ENCODE measurements at places on chromosomes 13 and 19.

DNA sequence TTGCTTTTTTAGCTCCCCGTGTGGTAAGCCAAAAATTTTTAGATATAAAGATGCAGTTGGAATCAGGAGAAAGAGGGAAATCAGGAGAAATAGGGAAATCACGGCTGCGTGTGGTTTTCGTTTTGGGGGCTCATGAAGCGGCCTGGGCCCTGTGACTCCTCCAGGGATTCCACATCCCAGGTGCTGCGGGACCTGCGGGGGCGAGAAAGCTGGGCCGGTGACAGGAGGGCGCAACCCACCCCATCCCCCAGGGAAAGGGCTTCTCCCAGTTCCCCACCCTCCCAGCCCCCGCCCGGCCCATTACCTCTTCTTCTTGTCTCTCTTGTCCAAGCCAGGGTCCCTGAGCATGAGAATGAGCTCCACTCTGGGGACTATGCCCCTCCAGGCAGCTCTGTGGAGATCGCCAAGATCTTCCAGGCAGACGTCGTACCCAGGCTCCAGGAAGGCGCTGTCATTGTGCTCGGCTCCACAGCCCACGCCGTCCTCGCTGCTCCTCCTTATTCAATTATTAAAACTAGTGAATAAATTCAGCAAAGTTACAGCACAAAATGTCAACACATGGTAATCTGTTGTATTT, 111.0 kb downstream of the MRPL57 start:
- DNase-seq, result no peak

GRCh38 chr13:29991343-29991742, 140.9 kb upstream of the UBL3 start:
- DNase-seq, result no peak

GRCh38 chr19:1154731-1155351, 19.2 kb downstream of the SBNO2 start:
- no peak for DNase-seq

DNA sequence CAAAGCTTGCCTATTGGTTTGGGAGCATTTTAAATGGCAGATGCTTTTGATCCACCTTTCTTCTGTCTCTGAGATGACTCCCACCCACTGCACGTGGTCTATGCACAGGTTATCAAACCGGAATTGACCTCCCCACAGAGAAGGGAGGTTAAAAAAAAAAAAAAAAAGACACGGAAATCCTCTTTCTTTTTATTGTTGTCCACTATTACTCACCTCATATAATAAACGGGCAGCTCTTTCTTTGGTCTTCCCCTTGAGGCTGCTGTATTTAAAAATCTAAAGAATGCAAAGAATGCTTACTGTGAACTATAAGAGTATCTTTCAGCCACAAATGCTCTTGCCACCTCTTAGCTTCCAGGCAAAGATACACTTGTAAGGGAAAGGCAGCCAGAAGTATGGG, 329.7 kb downstream of the NDFIP2 start:
- no peak for DNase-seq

GRCh38 chr13:21670006-21670882, 629 bp upstream of the FGF9 start:
- peak; percentile 73 for DNase-seq

- DNase-seq, result no peak
These were observed 46.9 kb downstream of the SOX1 start for GRCh38 chr13:112113851-112114250.

DNA sequence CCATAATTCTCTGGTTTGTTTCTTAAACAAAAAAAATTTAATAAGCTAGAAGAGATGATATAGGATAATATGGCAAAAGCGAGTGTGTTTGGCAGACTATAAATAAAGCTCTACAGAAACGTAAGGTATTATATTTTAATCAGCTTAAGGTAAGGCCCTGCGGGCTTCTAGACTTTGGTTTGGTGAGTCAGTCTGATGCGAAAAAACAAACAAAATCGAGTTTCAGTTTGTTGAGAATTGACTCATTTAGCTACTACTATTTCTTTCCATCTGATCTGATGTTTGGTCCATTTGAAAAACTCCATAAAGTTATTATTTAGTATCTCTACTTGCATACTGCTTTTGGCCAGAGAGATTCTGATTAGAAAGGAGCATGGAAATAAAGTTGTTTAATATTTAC, 138.0 kb downstream of the MIPEP start:
- no peak for DNase-seq

DNA sequence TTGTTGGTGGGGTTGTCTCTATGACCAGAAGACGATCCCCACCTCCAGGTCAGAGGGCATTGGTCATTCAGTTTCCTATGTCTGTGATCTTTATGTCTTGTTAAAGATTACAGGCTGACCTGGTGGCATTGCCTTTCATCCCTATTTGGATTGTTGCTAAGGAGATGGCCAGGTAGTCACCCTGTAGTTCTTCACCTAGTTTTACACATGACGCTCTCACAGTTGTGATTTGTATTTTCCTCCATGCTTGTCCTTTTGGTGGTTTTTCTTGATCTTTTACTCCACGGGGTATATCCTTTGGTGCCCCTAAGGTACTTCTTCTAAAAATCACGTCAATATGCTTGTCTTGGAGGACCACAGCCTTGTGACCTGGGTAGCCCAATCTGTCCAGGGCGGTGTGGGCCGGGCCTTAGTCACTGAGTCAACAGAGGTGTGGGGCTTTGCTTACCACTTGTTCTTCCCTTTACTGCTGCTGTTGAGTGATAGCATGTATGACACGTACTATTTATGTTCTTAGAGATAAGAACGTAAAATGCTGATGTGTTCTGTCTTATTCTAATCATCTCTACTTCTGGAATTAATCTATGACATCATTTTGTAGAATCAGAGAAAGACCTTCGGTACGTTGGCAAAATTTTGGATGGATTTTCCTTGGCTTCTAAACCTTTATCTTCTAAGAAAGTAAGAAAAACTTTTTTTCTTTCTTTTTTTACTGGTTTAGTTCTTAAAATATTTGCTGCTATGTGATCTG, 20.1 kb downstream of the GPATCH1 start:
- no peak for DNase-seq

GRCh38 chr13:43240278-43240677, 216.9 kb downstream of the DNAJC15 start:
- no peak for DNase-seq

DNA sequence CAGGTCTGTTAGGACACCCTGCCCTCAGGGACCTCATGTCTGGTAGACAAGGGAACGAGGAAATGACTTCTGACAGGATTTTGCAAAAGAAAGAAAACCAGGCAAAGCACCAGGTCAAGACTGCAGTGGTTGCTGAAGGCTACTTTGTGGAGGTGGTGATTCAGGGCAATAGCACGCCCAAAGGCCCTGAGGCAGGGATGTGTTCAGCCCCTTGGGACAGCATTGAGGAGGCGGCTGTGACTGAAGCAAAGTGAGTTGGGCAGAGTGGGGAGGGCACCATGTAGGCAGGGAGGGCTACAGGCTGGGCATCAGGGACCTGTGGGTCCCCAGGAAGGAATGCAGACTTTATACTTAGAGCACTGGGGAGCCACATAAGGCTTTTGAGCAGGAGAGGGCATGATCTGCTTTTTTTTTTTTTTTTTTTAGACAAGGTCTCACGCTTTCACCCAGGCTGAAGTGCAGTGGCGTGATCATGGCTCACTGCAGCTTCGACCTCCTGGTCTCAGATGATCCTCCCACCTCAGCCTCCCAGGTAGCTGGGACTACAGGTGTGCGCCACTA, 10.8 kb upstream of the HOMER3 start:
- no peak for DNase-seq

- DNase-seq, result peak; percentile 57
These were observed 60.7 kb downstream of the MCF2L start for GRCh38 chr13:113029487-113030258.

GRCh38 chr19:50861496-50862286, 7.0 kb downstream of the KLK3 start:
- DNase-seq, result no peak

DNA sequence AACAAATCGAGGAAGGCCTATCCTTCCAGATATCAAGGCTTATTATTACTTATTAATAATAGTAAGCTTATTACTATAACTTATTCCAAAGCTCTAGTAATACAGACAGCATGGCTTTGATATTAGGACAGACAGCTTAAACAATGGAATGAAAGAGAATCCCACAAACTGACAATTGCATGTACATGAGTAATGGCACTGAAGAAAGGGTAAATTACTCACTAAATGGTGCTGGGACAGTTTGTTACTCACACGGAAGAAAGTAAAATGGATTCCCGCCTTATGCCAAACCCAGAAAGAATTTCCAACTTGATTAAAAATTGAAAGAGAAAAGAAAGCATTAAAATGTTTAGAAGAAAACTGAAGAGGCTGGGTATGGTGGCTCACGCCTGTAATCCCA, 60.3 kb downstream of the MIPEP start:
- no peak for DNase-seq

- no peak for DNase-seq
These were observed 849.4 kb downstream of the DACH1 start for GRCh38 chr13:71017607-71018006.

DNA sequence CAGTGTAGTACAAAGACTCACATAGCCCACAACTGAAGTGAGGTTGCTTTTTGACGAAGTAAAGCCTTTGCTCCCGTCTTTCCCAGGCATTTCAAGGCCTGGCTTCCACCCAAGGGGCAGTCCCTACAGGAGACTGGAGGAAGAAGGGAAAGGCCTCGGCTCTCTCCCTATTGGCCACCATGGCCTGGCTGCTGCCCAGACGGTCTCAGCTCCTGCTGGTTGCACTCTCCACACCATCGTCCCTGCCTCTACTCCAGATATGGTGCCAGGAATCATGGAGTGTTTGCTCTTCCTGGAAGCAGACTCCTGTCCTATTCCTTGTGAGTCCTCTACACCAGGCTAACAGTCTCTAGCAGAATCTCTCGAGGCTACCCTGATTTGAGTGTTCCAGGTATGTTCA, 124.1 kb upstream of the UQCRFS1 start:
- no peak for DNase-seq

- no peak for DNase-seq
These were observed 8.0 kb downstream of the EPSTI1 start for GRCh38 chr13:42984026-42984425.

GRCh38 chr19:16524991-16525734, 17.1 kb downstream of the CHERP start:
- no peak for DNase-seq

DNA sequence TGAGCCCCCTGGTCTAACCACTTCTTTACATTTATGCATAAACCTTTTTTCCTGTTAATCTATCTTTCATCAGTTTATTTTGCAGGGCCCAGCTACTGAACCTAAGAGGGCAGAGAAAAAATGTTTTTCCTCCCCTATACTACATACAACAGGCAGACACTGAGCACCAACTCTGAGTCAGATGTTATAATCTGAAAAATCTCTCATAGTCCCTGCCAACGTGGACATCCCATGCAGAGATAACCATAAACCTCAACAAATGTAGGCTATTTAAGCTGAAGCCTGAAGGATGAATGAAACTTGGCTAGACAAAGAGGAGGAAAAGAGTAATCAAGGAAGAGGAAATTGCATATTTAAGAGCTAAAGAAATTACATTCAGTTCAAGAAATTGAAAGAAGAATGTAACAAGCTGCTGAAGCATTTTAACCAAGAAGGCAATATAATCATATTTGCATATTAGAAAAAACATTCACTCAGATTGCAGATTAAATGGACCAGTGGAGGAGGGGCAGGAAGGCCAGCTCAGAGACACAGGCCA, 2.6 kb downstream of the NEK3 start:
- DNase-seq, result no peak

- no peak for DNase-seq
These were observed 24.1 kb upstream of the WDFY2 start for GRCh38 chr13:51559946-51560735.

DNA sequence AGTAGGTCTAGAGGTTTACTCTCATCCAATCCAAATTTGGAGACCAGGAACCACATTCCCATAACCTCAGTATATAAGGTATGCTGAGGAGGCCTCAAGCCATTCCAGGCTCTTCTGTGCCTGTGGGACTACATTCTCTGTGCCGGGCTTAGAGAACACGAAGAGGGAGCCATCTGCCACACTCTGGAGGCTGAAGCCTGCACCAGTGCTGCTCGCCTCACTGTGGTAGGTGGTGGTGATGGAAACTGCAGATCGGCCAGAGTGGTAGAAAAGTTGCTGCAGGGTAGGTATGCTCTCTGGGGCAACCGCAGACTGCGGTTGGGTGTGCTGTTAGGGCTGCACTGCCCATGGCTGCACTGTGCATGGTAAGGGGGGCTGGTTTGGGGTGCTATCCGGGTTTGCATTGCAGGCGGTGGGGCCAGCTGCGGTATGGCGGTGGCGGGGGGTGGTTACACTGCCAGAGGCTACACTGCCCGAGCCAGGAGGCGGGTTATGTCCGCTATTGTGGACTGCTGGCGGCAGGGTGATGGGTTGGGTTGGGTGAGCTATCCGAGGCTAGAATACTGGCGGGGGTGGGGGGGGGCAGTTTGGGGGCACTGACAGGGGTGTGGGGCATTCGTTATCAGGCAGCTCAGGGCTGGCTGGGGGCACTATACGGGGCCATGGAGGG, 145.0 kb downstream of the TNFRSF19 start:
- no peak for DNase-seq

GRCh38 chr13:96053003-96053703, at the start of gene UGGT2:
TSS of gene UGGT2 (minus strand) at chr13:96053401. CDS start at chr13:96053312, 89 bp downstream.
- DNase-seq, result no peak

DNA sequence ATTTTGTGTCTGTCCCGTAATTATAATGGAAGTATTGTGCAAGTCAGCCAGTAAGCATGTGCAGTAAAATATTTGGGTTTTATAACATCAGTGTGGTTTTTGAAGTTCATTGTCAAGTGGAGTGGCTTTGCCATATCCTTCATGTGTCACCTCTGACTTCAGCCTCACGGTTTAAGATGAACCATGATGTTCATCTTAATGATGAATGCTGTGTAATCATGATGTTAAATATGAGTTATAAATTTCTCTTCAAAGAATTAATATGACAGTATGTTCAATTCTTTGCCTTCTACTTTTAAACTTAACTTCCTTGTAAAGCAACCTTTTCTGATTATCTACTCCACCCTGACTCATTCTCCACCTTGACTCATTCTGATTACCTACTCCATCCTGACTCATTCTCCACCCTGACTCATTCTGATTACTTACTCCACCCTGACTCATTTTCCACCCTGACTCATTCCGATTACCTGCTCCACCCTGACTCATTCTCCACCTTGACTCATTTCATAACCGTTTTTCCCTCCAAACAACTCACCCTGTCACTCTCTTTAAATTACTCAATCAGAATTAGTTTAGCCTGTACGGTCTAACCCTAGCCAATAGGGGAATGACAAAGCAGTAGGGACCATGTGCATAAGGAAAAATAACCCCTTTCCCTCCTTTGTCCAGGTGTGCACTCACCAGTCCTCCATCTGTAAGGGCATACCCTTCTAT, 50.3 kb upstream of the ANKRD10 start:
- no peak for DNase-seq

DNA sequence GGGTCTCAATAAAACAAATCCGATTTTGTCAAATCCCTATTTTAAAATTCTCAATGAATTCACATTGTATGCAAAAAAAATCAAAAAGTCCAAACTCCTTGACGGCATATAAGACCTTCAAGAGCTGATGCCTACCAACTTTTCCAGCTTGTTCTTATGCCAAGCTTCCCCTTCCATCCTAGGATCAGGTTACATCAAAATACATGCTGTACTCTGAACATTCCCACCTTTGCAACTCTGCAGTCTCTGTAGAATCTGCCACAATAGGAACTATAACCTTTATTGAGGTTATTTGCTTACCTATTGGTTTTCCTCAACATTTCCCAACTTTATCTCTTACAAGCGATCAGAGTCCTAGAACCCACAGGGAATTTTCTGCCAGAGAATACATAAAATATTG, 7.9 kb downstream of the KBTBD7 start:
- no peak for DNase-seq

- no peak for DNase-seq
These were observed 28.0 kb downstream of the UPF1 start for GRCh38 chr19:18859676-18860301.
